Ureter (tissue), 1 donor: ENCODE measurements at places on chromosomes 7 and 10. TPM values are rescaled to one million over a fixed set of nuclear protein-coding genes. Genes with fewer than 3 reads are reported as not detected.

The OR9A2 gene
- total RNA-seq: not detected

The ASB4 gene
- not detected for total RNA-seq

The PHYH gene
- total RNA-seq: 28.4 TPM

The HTR5A gene
- total RNA-seq: not detected

The MMD2 gene
- not detected for total RNA-seq

The ZNF212 gene
- total RNA-seq: 11.2 TPM

The SPDYE9 gene
- total RNA-seq: not detected

The PVRIG gene
- 1.1 TPM for total RNA-seq

The TMEM213 gene
- not detected for total RNA-seq

GRCh38 chr10:133258818-133259601 is 17.7 kb downstream of the ADAM8 start:
- DNase-seq: peak; percentile 91

- no peak for DNase-seq
These were observed 21.5 kb downstream of the MACROH2A2 start for GRCh38 chr10:70074165-70074564.

DNA sequence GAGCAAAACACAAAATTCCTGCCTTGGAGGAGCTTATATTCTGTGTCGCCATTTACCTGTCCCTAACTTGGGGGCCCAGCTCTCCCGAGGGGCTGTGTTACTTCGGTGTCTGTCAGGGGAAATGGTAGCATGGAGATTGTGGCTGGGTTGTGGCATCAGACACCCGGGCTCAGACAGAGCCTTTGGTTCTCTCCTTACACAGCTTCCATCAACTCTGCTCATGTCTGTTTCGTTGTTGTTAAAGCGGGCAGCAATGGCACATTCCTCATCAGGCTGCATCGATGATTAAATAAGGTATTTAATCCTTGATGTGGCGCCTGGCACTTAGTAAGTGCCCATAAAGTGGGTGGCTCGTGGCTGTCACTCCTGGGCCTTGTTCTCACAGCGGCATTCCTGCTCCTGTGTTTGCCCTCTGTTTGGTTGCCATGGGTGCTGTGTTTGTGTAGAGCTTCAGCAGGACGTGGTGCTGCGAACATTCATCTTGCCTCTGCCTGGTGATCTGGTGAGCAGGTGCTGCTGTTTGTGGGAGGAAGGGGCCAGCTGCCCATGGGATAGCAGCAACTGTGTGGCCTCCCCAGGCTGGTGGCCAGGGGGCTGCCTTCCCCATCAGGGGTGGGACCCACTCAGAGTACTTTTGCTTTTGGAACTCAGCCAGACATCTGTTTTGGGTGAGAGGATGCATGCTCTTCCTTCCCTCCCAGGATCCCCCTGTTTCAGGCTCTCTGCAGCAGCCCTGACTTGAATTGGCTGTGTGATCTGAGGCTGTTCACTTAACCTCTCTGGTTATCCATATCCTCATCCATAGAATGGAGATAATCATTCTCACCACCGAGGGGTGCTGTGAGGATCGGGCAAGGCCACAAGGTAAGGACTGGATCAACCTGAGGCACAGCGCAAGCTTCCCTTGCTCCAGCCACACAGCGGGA is 207.2 kb upstream of the SVIL start:
- no peak for DNase-seq

- no peak for DNase-seq
These were observed 1303.0 kb downstream of the GATA3 start for GRCh38 chr10:9357471-9357870.

DNA sequence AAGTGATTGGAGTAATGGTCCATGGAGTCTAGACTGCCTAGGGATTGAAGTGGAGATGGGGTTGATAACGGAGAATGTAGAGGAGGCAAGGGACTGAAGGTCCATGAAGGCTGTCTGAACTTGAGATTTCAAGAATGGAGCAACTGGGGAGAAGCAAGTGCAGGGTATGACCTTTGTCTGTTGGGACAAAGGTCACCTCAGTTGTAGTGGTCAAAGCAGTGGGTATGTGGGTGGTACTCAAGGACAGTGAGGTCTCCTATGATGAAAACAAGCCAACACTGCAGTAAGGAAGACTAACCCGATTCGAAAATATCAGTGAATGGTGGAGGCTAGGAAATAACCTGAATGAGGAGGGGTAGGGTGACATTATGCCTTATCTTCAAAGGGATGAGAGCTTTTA is 5.4 kb upstream of the DDX21 start:
- DNase-seq: no peak

DNA sequence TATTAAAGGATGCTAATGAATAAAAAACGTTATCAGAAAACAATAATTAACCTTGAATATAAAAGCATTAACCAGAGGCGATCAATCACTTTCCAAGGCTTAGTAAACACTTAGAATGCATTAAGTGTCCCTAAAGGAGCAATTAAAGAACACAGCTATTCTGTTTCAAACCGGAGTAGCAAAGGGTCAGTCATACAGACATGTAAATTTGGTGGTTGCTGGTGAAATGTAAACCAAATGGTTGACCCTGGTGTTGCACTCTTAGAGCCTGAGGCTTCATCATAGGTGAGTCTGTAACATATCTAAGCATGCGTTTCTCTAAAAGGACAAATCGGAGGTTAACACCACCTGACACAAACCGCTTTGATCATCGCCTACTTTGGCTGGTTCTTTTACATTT is 1280.1 kb downstream of the TYW1 start:
- DNase-seq: no peak

GRCh38 chr10:30869566-30869965 is 162.1 kb downstream of the ZNF438 start:
- DNase-seq: no peak

- DNase-seq: no peak
These were observed 142.6 kb upstream of the SORCS3 start for GRCh38 chr10:104498347-104499081.

DNA sequence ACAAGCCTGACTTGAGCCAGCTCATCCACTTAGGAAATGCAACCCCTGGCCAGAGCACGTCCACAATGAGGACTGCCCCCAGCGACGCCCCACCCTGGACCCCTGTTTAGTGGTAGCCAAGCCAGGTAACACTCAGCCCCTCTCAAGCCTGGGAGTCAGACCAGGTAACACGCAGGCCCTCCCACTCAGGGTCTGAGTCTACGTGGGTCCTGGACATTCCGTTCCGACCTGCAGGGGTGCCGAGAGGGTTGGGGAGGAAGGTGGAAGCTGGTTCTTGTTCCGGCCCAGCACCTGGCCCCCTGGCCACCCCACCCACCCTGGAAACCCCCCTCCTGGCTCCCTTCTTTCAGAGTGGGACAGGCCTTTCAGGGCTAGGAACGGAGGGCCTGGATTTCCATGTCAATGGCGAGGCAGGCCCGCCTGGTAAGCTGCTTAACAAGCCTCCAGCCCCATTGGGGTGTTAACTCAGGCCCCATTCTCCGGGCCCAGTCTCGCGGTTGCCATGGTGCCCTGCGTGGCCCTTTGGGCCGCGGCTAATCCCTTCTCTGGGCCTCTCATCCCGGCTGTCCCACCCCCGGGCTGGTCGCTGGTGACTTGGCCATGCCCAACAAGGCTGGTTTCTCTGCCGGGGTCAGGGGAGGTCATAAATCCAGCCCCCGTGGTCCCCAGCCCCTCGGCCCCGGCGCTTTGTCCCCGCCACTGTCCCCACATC is 19.7 kb upstream of the LFNG start:
- DNase-seq: no peak

DNA sequence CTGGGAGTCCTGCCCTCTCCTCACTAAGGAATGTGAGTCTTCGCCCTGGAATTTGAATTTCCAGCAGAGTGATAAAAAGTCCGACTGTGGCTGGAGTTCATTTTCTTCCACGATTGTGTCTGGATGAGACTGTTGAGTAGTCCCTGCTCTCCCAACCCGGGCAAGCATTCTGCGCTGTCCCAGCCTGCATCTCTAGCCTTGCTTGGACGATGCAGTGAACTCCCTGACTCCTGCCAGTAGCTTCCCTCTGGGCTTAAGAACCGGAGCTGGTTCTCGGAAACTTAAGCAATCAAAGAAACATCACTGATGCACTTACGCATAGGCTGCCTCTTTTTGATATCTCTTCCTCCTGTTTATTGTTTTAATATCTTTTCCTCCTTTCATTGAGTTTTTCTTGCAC is 116.0 kb upstream of the FZD8 start:
- DNase-seq: no peak

GRCh38 chr10:83289373-83289772 is 849.9 kb upstream of the GHITM start:
- DNase-seq: no peak

DNA sequence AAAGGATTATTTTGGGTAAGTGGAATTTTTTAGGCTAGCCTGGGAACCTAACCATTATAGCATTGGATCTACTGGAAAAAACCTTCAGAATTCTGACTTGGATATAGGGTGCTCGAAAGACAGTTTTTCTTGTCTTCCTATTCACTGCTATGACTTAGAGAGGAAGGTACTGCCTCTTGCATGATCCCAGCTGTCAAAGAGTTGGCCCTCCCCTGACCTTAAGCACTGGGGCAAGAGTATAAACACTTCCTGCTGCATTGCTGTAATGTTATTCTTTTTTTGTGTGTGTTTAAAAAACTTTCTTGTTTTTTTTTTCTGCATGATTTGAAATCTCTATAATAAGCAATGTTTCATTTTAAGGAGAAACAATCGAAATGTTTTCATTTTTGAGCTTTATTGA is 113.0 kb downstream of the LRMDA start:
- DNase-seq: no peak

DNA sequence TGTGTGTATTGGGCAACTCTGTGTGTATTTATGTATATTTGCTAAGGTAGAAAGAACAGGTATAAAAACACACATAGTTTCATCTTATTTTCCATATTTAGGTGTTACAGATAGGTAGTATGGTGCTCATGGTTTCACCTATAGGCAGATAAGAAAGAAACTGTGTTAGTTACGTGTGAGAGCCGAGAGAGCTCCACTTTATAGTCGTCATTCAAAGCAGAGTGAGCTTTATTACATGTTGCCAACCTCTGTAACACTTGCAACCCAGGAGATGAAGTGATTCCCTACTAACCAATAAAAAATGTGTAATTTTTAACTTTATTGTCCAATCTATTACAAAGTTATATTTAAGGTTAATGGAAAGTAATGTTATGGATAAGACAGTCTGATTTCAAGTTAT is 121.3 kb downstream of the AGMO start:
- no peak for DNase-seq

DNA sequence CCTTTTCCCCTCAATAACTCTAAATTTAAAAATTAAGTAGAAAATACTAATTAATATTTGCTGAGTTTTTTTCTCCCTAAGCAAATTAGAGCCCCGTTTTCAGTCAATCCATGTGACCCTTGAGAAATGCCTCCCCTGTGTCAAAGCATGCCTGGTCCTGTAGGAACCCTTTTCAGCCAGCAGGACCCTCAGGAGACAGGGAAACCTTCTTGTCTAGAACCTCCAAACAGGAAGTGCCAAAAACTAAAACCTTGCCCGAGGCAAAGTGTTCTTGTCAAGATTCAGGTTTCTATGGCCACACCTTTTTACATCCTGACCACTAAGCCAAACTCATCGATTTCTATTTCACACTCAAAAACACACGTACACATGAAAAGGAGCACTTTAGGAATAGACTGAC is 60.1 kb upstream of the NFE2L3 start:
- DNase-seq: no peak

DNA sequence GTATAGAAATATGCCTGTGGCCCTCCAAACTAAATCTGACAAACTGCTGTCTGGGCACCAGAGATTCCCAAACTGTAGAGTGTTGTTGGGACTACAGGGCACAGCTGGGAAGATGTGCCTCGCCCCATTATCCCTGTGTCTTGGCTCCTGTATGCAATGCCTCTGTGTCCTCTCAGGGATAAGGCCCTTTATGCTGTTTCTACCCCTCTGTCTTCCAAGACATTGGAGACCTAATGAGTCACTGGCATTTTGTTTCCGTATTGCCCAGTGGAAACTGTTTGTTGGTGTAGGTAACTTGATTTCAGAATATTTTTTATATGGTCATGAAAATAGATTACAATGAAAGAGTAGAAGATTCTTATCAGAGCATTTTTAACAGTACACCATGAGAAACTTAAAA is 183.2 kb downstream of the GLI3 start:
- no peak for DNase-seq

DNA sequence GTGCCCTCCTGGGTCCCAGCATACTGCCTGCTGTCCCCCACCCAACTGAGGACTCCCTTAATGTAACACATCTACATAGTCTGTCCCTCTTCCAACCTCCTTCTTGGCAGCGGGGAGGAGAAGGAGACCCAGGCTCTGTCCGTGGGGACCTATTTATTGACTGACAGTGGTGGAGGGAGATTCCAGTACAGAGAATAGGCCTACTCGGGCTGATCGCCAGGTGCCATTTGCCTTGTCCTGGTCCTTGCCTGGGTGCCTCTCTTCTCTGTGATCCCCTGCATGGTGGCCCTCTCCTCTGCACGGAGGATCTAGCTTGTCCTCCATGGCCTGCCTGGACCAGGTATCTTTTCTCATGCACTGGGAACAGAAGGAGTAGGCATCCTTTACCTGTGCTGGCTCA is 17.0 kb downstream of the GHRHR start:
- no peak for DNase-seq

DNA sequence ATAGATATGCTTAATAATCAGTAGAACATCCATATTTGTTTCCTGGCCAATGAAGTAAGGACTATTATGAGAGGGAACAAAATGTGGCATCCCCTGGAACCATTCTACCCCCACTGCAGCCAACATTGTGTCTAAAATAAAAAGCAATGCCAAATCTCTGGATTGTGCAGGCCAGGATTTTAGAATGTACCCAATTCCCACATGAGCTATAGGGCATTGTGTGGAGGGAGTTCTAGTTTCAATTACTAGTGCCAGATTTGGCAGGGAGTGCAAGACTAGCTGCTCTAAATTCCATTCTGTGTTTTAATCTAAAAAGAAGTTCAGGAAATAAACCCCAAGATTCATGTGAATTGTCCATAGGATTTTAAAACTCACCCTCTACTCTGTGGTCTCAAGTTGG is 112.3 kb downstream of the HGF start:
- DNase-seq: no peak

DNA sequence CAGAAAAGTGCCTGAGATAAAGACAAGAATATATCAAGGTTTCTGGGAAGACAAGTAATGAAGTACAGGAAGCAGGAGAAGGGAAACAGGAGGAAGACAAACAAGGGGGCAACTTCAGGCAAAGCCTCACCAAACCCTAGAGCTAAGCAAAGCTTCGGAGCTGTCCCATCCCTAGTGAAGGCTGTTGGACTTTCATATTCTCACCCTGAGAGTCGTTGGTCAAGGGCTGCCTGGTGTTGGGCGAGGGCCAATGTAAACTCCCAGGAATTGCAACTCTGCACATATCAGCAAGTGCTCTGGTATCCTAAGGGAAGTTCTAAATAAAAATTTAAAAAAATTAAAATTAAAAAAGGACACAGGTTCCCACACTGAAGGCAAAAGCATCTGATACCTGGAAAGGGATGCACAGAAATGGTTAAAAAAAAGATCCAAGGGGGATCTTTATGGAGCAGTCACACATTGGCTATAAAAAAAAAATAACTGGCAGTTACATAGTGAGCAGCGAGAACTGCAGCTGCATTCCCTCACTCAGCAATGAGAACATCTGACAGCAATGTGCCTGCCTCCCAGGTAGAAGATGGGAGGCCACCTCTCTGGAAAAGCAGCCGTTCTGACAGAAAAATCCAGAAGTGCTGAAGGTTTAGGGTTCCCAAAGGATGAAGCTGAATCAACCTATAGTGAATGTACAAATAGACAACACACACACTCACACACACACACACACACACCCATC is 304.7 kb downstream of the WDR11 start:
- DNase-seq: no peak
